ENCODE measurements at places on chromosomes 11 and 22. TPM values are rescaled to one million over a fixed set of nuclear protein-coding genes. Genes with fewer than 3 reads are reported as not detected.

DNA sequence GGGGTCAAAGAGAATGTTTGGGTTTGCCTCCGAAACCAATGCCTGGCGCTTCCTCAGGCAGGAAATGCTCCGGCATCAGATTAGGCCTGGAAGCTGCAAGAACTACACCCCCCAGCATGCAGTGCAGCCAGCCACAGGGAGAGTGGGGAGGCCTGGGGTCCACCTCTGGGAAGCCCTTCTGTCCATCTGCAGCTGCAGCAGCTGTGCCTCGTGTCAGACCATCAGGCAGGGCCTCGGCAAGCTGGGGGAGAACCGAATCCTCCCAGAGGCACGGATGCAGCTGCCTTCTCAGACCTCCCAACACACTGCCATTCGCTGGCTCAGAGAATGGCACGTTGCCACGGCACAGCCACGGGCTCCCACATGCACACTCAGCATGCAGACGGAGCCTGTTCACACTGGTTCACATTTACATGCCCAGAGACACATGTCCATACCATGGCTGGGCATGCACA lies 57.4 kb downstream of the NECTIN1 start:
- DNase-seq: no peak

DNA sequence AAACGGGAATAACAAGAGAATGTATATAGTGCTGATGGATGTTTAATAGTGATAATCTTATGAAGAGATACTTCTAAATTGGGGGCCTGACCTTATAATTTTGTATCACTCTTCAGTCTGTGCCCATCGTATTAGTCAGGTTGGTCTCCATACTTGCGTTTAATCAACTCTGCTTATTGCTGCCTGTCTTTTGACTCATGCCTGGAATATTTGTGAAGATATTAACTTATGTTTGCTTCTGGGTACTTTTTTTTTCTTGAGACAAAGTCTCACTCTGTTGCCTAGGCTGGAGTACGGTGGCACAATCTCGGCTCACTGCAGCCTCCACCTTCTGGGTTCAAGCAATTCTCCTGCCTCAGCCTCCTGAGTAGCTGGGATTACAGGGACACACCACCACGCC lies 24.0 kb downstream of the TMEM135 start:
- no peak for DNase-seq

GRCh38 chr11:33940538-33940815 lies 48.6 kb upstream of the LMO2 start:
- DNase-seq: no peak

GRCh38 chr11:73652046-73652730 lies 5.8 kb downstream of the PLEKHB1 start:
- no peak for DNase-seq

GRCh38 chr11:101686514-101686913 lies 102.7 kb upstream of the TRPC6 start:
- no peak for DNase-seq

Gene TREH
- total RNA-seq: not detected

Gene LRRC74B
- total RNA-seq: not detected

Gene PDE2A
- 4.9 TPM for total RNA-seq

Gene CARD18
- total RNA-seq: not detected
